Midbrain (tissue), 1 donor: ENCODE measurements at places on chromosomes 2 and 18.

DNA sequence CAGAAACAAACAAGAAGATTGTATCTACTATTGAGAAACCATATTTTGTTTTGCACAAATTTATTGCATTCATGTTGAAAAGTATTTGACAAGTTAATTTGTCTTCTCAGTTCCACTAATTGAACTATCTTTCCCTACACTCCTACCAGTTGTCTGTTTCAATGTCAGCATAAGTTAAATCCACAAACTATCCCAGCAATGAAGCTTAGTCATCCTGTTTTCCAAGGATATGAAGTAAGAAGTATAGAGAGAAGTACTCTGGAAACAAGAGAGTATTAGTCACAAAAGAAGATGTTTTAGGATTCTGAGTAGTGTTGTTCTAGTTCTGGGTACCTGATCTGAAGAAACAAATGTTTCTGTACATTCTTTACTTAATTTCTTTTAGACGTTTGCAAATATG lies 261.6 kb upstream of the ZNF804A start:
- no peak for DNase-seq

- no peak for DNase-seq
Observed at GRCh38 chr18:58456625-58457024, 172.3 kb downstream of the ALPK2 start.

DNA sequence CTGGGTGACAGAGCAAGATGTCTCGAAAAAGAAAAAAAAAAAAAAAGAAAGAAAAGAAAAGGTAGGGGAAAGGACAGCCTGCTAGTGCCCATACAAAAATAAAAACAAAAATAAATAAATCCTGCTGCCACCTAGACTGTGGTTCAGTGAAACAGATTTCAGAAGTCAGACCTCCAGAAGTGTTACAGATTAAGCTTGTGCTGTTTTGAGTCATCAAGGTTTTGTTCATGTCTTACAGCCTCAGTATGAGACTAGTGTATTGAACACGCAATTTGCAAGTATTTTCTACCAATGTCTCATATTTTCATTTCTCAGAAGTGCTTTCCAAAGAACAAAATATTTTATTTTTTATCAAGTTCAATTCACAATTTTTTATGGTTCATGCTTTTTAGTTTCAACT lies 720.4 kb upstream of the GYPC start:
- no peak for DNase-seq

- DNase-seq, result no peak
Observed at GRCh38 chr2:100800915-100801314, 19.0 kb upstream of the NPAS2 start.

GRCh38 chr2:75142081-75142480 lies 57.2 kb downstream of the TACR1 start:
- DNase-seq, result no peak

- no peak for DNase-seq
Observed at GRCh38 chr2:139394801-139395200, 614.6 kb upstream of the NXPH2 start.

DNA sequence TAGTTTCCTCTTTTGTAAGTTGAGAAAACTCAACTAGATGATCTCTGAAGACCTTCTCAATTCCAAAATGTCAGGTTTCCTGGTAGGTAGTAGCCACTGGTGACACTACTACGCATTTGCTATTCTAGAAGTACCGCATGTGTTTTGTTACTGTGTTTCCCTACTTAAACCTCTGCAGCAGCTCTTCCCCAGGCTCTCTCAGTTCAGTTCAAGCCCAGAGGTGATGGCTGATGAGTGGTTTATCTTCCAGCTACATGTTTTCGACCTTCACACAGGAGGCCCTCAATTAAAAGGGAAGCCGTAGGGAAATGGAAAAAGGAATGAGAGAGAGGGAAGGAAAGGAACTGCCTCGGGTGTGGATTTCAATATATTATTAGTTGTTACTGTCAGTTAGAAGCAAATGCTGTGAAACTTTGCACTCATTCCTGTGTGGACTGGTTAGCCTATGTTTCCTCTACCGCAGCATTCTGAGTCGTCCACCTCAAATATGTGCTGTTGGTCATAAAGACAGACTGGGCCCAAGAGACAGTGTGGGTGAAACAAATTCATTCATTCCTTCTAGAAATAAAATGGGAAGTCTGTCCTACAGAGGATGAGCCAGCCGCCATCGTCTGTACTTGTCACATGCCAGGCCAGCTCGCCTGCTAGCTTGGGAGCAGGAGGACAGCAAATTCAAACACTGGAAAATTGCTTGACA lies 455.2 kb upstream of the RAB12 start:
- DNase-seq, result no peak

DNA sequence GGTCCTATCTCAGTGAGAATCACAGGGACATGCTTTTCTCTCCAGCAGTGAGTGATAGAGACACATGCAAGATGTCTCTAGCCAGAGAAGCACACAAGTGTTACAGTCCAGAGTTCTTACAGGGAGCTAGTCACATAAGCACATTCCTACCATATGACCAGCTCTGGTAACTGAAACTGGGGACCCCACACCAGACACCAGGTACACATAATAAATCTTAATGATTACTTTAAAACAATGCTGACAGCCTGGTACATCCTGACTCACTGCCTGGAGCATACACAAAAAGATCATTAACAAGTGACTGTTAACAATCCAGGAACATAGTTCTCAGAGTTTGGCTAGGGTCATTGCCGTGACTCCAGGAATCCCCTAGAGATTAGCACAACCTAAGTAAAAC lies 53.6 kb downstream of the GALNT1 start:
- no peak for DNase-seq

DNA sequence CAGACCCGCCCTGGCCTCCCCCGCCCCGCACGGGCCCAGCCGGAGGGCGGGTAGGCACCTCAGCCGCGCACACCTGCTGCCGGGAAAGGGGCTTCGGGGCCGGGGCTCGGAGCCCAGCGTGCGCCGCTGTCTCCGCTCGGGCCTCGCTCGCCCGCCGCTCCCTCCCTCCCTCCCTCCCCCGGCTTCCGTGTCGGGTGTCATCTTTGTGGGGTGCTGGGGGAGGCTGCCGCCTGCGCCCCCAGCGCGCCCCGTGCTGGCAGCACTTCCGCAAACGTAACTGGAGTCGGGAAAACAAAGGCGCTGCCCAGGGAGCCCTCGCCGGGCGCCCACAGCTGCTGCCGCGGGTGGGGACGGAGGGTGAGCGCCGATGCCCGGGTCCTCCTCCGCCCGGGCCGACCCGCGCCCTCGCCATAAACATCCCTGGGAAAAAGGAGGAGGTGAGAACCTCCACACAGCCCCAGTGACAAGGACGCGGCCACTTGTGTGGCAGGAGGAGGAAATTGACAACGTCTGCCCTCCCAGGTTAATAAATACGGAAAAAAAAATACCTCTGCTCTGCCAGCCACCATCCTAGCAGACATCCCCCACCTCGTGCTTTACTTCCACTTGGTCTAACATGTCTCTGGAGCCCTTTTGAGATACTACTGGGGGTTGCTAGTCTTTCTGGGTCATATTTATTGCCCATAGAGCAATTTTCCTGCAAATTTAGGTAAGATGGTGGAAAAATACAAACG lies 550 bp downstream of the MFSD6 start:
- DNase-seq, result peak; percentile 86

DNA sequence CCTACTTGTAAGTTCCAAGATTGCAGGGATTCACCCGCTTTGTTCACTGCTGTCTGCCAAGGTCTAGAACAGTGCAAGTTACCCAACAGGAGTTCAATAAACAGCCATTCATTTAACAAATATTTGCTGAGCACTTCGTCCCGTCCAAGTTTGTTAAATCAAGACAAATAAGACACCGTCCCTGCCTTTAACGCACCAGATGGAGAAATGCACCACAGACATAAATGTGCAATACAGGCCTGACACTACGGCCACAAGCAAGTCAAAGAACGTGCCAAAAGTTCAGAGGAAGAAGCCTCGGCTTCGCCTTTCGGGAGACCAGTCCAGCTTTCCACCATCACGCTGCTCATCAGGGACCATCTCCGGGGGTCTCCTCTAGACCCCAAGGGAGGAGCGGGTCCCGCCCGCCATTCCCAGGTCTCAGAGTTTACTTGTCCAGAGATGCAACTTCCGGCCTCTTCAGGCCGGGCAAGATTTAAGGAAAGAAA lies 429 bp downstream of the C2orf76 start:
- DNase-seq, result no peak

DNA sequence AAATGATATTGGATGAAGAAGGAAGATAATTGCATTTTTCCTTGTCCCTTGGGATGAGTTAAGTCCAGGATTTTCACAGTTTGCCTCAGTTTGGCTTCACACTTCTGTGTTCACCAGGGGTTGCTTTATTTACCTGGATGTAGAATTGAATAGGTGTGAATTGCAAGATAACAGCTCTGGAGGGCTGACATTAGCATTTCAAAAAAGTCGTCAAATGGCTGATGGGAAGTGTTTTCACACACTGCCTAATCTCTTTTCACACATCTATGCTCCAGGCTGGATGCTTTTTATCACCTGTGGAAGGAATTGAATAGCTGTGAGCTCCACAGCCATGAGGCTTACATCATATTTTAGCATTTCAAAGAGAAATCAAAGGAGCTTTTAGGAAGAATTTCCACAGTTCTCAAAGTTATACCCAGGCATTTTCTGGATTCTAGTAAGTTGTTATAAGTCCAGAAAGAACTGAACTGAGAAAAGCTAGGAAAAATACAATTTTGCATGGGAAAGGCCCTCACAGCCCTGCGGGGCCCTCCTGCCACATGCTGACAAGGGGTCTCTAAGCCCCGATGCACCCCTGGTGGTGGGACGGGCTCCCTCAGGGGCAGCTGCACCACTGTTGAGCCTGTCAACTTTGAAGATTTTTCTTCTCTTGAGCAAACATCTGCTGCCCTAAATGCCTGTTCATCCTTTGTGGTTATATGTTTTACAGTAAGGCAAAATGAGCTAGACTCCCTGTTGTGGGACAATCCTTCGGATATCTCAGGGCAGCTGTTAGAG lies 43.9 kb downstream of the TEX51 start:
- no peak for DNase-seq

- no peak for DNase-seq
Observed at GRCh38 chr2:148725564-148725963, 81.0 kb downstream of the EPC2 start.
